ENCODE measurements at places on chromosomes 2 and 18.
A peak's percentile ranks its signal among the peaks of the same experiment; 100 is the strongest.

- no peak for DNase-seq
These were observed 95.2 kb upstream of the FBXO11 start for GRCh38 chr2:48001498-48001897.

DNA sequence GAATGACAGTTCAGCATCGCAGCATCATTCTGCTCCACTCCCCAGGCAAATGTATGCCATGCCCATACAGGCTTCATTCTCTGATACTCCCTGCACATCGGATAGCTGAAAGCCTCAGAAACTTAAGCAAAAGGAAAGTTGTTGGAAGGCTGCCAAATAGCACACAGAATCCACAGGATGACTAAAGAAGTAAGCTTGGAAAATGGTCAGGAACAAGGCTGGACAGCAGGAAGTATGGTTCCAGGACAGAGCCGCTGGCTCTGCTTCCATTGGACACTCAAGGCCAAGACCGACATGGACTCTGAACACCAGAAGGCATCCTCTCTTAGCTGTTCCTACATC lies 256.5 kb downstream of the CDH20 start:
- peak; percentile 77 for DNase-seq

DNA sequence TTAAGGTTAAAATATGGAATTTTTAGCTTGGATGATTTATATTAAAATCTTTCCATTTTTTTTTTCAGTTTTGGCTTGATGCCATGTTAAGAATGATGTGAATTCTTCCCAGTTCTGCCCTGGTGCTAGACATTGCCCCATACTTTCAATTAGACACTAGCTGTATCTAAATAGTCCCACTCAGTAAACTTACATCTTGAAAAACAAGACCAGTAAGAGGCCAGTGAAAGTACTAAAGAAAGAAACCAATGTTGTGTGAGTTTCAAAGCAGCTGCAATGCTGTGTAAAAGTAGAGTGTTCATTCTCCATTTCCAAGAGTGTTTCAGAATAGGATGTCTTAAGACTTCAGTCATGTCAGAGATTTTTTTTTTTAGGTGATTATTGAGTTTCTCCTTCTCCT lies 40.0 kb upstream of the CYBRD1 start:
- DNase-seq: no peak

DNA sequence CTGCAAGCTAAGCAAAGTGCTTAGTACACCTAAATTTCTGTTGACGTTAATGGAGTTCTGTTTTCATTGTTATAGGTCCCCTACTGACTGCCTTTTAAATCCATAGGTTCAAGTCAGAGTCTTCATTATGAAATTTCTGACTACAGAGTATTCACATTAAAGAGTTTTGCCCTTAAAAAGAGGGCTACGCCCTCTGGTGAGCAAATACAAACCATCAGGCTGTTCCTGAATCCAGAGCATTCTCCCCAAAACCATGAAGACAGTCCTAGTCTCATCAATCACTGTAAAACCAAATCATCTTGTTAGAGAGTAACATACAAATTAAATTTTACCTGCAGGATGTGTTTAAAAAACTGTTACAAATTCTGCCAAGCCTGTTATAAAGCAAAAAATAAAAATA lies 1091.7 kb downstream of the TDRD15 start:
- DNase-seq: no peak

DNA sequence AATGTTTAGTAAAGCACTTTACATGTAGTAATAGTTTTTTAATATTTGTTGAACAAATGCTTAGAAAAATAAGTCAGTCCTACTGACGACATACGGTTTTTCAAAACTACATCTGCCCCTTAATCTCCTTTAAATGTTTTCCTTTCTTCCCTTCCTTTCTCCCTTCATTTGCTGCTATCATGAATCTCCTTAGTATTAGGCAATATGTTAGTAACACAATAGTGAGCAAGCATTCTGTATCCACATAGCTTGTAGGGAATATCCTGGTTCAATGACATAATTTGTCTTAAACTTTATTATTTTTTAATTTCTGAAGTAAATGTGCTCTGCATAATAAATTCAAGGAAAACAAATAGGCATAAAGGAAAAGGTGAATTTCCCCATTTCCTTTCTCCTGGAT lies 79.1 kb downstream of the ACSL3 start:
- no peak for DNase-seq

GRCh38 chr2:147382322-147382948 lies 462.4 kb upstream of the ACVR2A start:
- DNase-seq: no peak

DNA sequence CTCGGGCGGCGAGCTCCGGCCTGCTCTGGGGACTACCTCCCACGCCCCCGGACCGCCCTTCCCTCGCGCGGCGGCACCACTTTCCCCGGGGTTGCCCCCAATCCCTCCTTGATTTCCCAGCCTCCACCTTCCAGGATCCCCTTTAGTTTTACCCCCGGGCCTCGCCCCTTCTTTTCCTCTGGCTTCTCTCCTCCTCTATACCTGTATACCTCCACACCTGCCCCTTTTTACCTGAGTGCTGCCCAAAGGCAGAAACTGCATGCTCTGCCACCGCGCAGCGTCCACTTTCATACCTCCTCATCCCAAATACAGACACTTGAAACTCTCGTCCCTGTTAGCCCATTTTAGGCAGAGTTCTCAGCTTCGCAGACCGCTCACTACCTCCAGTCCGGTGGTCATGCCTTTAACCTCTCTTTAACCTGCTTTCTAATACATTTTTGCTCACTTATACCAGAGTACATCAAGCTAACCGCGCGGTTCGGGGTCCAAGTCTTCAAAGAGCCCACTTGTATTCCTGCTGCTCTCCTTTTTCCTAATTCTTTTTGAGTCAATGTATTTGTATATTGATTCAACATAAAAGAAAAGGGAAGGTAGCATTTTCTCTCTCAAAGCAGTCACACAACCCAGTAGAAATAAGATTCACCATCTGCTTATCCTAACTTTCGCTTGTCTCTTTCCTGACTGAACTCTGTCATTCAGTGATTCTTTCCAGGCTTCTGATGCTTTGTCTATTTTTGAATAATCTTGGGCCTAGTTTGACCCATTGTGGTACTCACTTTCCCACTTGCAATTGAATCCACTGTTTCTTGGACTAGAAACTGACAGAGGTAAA lies 901 bp downstream of the SPOPL start:
- DNase-seq: peak; percentile 20

DNA sequence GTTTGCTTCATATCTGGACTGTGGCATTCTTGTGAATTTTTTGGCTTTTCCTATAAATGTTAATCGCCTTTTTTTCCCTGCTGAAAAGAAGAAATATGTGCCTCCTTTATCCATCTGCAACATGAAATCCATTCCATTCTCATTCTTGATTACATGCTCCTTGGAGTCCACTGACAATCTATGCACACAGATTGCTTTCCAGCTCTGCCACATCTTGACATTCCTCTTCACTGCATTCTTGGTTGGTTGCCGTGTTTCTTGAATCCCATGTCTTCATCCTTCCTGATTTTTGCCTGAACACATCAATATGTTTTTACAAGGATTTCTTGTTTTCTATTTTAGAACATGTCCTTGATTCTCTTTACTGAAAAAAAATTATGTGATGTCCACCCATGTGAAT lies 26.7 kb upstream of the BIRC6 start:
- no peak for DNase-seq

GRCh38 chr18:34848695-34849094 lies 138.6 kb downstream of the DTNA start:
- no peak for DNase-seq

DNA sequence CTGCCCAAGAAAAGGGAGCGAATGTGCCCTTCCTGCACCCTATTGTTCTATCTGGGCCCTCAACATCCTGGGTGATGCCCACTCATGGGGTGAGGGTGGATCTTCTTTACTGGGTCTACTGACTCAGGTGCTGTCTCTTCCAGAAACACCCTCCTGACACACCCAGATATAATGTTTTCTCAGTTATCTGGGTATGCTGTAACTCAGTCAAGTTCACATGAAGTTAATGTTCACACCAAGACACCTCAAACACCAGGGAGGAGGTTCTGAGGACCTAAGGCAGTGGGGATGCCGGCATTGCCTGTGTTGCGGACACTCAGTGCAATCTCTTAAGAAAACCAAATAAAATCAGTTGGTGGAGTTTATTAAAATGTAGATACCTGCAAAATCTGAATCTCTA lies 500.9 kb downstream of the BCL11A start:
- DNase-seq: no peak

DNA sequence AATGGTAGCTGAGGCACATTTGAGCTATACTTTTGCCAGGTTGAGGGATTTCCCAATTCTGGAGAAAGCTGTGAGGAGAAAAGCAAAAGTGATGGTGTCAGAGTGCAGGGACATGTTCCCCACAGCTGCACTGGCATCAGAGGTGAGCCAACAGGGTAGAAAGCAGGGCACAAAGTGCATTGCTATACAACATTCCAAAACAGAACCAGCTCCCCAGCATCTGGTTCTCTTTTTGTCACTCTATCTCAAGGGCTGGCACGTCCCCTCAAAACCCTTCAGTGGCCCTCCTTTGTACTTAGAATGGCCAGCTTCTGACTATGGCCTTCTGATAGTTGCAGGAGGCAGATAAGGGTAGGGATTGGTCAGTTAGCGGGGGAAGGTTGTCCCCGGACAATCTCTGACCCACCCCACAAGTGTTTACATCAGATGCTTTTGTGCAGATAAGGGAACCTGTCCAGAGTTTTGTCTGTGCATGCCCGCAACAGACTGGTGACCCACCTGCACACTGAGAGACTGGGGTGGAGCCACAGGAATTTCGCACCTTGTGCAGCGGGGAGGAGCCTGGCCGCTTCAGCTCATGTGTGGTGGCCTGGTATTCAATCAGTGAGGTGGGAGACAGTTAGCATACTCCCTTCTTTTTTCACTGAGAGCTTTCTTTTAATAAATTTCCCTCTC lies 31.0 kb upstream of the TMEM17 start:
- DNase-seq: no peak

GRCh38 chr2:136935119-136935518 lies 169.8 kb downstream of the THSD7B start:
- DNase-seq: no peak

DNA sequence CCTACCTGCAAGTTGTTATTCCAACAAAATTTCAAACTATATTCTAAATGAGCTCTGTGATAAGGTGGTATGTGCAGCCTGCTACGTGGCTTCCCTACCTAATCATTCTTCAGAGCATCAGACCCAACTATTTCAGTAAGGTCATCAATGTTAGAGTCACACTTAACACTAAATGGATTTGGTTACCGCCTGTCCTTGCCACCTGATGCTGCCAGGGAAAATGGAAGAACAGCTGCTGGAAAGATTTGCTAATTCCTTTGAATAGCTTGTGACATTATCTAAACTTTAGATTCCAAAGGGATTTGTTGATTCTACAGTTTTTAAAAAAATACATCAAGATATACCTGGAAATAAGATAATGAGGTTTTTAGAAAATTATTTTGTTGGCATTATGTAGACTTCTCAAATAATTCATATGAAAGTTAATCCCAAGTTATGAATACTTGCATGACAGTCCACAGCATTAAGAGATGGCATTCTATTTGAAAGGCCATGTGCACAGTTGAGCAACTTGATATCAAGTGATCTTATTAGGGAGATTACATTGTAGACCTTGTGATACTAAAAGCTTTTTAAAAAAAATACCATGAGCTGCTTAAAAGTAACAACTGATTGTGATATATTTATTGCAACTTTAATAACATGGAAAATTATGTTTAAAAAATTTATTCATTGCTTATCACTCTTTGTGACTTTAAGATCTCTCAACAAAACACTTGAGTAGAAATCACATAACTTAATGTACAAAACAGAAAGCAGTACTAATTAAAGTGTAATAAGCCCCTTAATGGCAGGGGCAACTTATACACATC lies 98.3 kb upstream of the UGP2 start:
- no peak for DNase-seq

DNA sequence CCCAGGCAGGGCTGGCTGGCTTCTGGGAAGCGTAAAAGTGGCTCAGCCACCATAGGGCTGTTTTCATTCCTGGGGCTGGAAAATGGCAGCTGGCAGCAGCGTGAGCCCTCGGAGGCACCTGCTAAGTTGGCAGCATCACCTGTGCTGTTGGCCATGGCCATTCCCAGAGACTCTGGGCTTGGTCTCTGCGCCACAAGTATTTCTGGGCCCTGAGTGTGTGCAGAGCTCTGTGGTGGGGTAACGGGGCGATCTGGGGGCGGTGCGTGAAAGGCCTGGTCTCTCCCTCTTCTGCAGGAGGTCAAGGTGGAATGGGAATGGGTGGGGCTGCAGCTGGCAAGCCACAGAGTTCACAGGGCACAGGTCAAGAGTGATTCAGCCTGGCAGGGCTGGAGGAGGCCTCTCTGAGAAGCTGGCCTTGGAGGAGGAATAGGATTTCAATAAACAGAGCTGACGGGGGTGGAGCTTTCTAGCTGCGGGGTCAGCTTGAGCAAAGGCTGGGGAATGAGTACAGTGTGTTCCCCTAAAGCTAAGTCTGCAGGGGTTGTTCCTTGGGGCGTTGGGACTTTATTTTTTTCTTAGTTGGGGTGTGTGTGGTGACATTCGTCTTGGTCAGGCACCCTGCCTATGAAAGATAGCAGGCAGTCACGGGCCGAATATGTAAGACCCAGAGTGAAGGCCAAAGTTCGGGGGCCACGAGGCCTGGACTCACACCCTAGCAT lies 10.3 kb upstream of the NTSR2 start:
- no peak for DNase-seq

- DNase-seq: no peak
These were observed 1141.8 kb downstream of the RPIA start for GRCh38 chr2:89833116-89833779.

DNA sequence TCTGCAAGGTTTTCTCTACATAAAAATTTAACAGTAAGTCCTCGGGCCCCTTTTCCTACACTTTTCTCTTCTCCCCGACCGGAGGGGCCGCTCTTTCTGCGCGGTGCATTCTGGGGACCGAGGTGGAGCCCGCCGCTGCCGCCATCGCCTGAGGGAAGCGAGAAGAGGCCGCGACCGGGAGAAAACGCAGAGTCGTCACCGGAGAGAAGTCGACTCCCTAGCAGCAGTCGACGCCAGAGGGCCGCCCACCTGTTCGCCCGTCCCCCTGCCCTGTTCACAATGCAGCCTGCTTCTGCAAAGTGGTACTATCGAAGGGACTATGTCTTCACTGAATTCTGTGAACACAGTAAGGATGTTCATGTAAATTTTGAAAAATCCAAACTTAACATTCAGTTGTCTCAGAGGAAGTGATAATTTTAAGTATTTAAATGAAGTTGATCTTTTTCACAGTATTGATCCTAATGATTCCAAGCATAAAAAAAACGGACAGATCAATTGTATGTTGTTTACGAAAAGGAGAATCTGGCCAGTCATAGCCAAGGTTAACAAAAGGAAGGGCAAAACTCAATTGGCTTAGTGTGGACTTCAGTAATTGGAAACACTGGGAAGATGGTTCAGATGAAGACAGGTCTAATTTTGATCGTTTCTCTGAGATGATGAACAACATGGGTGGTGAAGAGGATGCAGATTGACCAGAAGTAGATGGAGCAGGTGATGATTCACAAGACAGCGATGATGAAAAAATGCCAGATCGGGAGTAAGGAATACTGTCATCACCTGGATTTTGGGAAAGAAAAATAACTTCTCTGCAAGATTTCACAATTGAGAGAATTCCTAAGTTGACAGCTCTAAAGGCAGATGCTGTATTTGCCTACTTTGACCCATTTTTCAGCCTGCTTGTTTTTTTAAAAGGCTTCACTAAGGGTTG lies 55.8 kb downstream of the ASXL2 start:
- peak; percentile 25 for DNase-seq

Data from astrocyte of the spinal cord (primary cell).